Mucosa of gallbladder (tissue), 1 donor: ENCODE measurements at places on chromosomes 11 and 22. TPM values are rescaled to one million over a fixed set of nuclear protein-coding genes. Genes with fewer than 3 reads are reported as not detected.
A peak's percentile ranks its signal among the peaks of the same experiment; 100 is the strongest.

- no peak for DNase-seq
Measured at GRCh38 chr11:22431106-22431505, 92.9 kb downstream of the SLC17A6 start.

GRCh38 chr11:33930317-33931021, 38.6 kb upstream of the LMO2 start:
- no peak for DNase-seq

DNA sequence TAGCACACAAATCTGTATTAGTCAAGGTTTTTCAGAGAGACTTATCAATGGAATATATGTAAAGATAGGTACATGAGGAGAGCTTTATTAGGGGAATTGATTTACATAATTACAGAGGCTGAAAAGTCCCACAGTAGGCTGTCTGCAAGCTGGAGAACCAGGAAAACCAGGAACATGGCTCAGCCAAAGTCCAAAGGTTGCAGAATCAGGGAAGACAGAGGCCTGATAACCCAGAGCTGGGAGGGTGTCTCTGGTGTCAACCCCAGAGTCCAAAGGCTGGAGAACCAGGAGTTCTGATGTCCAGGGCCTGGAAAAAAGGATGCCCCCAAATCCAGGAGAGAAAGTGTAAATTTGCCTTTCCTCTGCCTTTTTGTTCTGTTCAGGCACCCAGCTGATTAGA, 16.3 kb upstream of the OR5F1 start:
- peak; percentile 56 for DNase-seq

DNA sequence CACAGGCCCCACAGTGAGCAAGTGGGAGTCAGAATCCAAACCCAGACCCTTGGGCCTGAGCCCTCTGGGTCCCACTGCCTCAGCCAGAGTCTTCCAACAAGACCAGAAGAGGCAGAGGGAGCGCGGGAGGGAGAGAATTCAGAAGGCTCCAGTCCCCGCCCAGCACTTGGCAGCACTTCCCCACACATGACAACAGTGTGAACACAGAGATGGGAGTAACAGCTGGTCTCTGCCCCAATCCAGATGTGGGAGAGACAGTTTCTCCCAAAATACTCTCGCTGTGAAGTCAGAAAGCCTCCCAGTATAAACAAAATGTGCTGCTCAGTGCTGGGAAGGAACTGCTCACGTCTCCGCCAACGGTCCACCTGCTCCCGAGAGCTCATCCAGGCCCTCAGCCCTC, 219.9 kb downstream of the MN1 start:
- DNase-seq = peak; percentile 75

GRCh38 chr22:20105456-20106204, 10.3 kb upstream of the RANBP1 start:
- no peak for DNase-seq

The NXPE4 gene
- not detected for total RNA-seq
